Renal pelvis (tissue), 12 donors: ENCODE measurements at places on chromosomes 2 and 18. TPM values are rescaled to one million over a fixed set of nuclear protein-coding genes. Genes with fewer than 3 reads are reported as not detected.

The SUPT7L gene
- 68.9 TPM for polyA plus RNA-seq

The HOXD9 gene
- 87.5 TPM for polyA plus RNA-seq

The SAG gene
- 0.18 TPM for polyA plus RNA-seq

The ASXL2 gene
- 17.6 TPM for polyA plus RNA-seq

The TRAF3IP1 gene
- 20.9 TPM for polyA plus RNA-seq

DNA sequence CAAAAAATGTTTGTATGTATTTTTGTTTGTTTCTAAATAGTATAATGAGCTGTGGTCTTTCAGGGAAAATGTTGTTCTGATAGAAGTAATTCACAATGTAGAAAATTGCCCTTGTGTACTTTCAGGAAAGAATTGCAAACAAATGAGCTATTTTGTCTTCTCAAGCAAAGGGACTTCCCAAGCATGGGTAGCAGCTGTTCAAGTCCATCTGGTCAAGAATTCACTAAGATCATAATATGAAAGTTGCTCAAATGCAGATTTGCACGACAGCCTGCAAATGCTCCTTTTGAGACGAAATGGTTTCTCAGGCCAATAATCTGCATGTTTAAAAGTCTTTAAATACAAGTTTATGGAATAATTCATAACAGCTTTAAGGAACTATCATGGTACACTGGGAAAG, 51.9 kb upstream of the HNMT start:
- no peak for DNase-seq

DNA sequence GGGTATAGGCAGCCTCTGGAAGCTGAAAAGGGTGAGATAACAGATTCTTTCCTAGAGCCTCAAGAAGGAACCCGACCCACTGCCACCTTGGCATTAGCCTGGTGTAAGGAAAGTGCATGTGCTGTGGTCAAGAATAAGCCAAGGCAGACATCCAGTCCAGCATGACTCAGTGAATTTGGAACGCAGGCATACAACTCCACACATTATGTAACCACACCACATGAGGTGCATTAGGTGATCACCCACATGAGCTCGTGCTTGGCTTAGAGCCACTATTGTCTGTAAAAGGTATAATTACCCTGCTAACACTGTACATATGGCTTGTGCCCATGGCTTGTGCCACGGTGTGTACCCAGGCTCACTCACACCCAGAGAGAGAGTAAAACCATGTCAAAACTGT, 583.7 kb upstream of the HNMT start:
- no peak for DNase-seq

- no peak for DNase-seq
Observed at GRCh38 chr2:143679617-143680016, 550.4 kb downstream of the ARHGAP15 start.

GRCh38 chr2:177738461-177739235, 333.9 kb downstream of the PDE11A start:
- DNase-seq = no peak

DNA sequence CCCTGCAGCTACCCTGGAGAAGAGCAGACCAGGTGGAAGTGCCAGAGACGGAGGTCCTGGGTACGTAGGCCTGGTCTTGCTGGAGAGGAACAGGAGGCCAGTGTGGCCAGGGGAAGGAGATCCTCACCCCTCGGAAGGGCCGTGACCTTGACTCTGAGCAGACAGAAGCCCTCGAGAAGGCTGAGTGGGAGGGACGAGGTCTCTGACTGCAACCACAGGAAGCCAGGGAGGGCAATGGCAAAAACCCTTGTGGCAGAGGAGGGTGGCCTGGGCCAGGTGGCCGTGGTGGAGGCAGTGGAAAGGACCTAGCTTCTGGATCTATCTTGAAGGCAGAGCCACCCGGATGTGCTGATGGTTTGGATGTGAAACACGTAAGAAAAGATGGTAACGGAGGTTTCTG, 28.1 kb downstream of the THAP4 start:
- no peak for DNase-seq

GRCh38 chr2:39730276-39730675, 48.8 kb downstream of the THUMPD2 start:
- no peak for DNase-seq

DNA sequence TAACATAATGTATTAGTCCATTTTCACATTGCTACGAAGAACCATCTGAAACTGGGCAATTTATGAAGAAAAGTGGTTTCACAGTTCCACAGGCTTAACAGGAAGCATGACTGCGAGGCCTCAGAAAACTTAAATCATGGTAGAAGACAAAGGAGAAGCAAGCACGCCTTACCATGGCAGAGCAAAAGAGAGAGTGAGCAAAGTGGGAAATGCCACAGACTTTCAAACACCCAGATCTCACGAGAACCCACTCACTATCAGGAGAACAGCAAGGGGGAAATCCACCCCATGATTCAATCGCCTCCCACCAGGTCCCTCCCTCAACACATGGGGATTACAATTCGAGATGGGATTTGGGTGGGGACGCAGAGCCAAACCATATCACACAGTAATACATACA, 22.5 kb downstream of the PIGN start:
- DNase-seq = no peak

- no peak for DNase-seq
Observed at GRCh38 chr2:98379311-98380202, 33.3 kb downstream of the CNGA3 start.

GRCh38 chr2:184527058-184527457, 71.3 kb upstream of the ZNF804A start:
- DNase-seq = no peak
